T1000 (cell line): ENCODE measurements at places on chromosomes 2 and 18.

DNA sequence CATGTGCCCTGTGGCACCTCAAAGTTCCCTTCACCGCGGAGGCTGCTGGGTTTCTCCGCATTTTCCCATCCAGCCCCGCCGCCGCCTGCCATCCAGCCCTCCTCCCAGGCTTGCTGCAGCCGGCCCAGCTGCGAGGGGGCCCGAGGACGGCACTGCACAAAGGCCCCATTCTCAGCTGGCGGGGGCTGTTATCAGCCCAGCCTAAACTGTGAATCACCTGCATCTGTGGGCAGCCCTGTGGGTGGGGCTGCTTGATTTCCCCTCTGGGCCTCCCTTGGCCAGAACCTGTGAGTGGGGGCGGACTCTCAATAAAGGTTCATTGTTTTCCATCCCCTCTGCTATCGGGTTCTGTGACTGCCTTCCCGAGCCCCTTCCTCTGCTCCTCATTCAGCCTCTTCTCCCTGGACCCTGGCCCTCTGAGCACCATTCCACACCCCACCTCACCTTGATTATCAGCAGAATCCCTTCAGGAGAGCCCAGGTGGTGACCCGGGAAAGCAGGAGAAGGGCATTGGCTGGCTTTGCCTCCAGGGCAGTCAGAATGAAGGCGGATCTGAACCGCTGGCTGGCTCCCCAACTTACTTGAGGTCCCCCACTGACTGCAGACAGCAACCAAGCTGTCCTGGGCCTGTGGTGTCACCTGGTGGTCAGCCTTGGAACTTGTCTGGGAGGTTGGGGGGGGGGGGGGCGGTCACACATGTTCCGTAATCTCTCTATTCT is 204.5 kb downstream of the ZFP36L2 start:
- no peak for DNase-seq

DNA sequence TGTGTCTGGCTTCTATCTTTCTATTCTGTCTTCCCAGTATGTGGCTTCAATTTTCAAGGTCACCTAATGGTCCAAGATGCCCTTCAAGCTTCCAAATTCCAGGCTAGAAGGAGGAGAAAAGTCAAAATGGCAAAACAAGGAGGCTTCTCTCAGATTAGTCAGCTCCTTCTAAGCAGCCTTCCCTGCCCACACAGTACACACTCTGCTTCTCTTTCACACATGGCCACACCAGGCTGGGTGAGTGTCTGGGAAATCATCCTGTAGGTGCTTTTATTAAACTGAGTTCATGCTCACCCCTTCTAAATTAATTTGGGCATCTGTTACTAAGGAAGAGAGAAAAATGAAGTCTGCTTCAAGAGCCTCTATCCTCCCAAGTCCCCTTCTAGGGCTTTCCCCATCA is 277.2 kb upstream of the MGAT5 start:
- DNase-seq = no peak

DNA sequence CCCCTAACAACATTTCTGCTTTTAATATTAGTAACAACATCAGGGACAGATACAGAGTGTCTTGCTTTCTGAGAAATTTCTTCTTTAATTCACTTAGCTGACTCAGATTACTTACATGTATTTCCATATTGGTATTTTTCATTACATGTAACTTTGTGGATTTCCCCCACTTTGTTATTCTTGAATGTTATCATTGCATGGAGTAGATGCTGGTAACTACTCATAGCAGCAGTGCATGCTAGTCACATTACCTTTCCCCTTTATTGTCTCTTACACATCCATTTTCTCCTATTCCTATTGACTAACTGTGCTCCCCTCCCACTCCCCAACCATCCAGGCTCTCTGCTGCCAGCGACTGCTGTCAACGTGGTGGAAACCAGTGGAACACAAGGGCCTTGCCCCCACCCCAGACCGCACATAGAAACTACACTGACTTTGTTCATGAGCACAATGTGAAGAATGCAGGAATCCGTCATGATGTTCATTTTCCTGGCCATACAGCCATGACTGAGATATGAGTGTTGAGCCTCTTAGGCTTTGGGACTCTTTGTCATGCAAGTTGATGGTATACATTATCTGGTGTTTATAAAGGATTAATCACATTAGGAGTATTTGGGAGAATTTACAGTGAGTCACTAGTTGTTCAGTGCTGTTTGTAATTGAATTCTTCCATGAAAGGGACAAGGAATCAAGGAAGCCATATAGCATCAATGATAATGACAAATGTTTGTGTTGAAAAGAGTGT is 91.0 kb downstream of the EPB41L5 start:
- DNase-seq = peak; percentile 43

GRCh38 chr2:82675186-82675585 is 1783.9 kb downstream of the SUCLG1 start:
- DNase-seq = no peak

DNA sequence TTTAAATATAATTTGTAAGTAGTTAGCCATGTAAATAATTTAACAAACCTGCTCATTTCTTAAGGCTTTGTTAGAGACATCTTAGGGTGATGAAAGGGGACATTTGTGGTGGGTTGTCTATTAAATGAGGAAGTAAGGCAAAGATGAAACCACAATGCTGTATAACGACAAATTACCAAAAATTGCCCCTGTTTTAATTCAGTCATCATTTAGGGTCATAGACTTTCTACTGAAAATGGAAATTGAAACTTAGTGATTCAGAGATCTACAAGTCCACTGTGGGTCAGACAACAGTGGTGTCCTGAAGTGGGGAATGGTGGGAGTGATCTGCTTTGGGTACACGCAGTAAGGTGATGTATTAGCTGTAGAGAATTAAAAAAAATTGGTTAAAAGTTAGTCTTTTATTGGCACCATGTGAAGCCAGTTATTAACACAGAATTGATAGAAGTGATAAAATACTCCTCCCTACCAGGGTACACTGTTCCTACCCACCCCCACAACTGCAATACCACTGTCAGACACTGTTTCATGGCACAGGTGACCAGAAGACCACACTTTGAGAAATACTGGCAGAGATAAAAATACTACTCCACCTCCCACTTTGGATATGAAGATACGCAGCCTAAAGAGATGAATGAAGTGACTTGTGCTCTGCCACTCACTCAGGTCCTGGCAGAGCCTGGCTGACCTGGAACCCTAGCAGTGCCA is 13.4 kb downstream of the CERS6 start:
- DNase-seq = no peak

GRCh38 chr2:203823173-203823572 is 44.4 kb upstream of the CTLA4 start:
- DNase-seq = no peak

DNA sequence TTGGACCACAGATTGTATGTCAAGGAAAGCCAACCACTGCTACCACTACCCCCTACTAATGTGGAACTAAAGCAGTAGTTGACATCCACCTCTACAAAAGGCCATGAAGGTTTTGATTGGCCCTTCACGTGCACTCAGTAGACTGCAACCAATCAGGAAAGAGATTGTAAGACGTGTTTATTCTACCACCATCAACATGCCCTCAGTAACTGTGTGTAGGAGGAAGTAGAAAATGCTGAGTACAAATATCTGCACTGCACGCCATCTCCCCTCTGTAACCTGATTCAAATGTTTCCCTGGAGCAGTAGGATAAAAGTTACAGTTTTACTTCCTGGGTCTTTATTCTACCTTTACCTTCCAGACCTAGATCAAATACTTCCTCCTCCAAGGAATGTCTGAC is 2.9 kb upstream of the CASP10 start:
- no peak for DNase-seq

- DNase-seq = no peak
These were observed 162.0 kb downstream of the RTP5 start for GRCh38 chr2:242031481-242032019.

GRCh38 chr18:32712860-32713259 is 60.0 kb downstream of the KLHL14 start:
- no peak for DNase-seq

- no peak for DNase-seq
These were observed 97.3 kb downstream of the MMADHC start for GRCh38 chr2:149490296-149490695.

- no peak for DNase-seq
These were observed 89.1 kb downstream of the ETAA1 start for GRCh38 chr2:67486041-67486796.

DNA sequence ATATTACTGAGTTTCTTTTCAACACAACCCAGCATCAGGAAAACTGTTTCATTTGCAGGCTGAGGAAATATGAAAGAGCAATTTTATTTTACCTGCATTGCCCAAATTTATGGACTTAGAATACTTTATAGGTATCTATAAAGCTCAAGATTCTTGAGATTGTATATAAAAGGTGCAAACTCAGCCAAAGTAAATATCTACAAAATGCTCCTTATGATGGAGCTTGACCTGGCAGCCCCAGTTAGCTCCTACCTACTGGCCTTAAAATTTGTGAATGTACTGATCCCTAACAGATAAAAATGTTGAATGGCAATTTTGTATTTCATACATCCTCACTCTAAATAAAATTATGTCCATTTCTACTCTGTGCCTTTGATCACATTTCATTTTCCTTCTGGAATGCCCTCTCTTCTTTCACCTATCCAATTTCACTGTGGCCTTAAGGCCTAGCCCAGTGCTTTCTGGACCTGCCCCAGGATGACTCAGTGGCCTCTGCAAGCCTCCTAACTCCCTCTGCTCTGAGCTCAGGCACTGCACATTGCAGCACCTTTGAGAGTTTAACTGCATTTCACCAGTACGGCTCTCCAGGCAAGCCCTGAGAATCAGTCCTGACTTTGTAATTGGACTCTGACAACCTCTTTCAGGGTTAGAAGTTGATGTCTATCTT is 125.9 kb downstream of the ANTXR1 start:
- peak; percentile 35 for DNase-seq

DNA sequence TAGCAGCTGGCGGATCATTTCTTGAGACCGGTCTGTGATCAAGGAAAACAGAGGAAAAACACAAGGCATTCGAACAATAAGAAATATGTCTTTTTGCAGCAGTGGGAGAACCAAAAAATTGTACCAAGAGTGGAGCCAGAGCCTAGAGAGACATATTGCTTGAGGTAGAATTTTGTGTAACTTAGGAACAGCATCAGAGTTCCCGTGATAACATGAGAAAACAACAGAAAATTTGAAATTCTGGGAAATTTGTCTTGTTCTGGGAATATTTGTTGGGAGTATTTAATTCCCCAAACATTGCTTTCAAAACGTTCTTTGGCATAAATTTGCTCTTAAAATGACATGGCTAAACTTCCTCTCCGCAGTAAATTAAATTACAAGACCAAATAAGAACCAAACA is 267.5 kb downstream of the GPD2 start:
- no peak for DNase-seq

- DNase-seq = no peak
These were observed 45.8 kb downstream of the E2F6 start for GRCh38 chr2:11420190-11420589.

DNA sequence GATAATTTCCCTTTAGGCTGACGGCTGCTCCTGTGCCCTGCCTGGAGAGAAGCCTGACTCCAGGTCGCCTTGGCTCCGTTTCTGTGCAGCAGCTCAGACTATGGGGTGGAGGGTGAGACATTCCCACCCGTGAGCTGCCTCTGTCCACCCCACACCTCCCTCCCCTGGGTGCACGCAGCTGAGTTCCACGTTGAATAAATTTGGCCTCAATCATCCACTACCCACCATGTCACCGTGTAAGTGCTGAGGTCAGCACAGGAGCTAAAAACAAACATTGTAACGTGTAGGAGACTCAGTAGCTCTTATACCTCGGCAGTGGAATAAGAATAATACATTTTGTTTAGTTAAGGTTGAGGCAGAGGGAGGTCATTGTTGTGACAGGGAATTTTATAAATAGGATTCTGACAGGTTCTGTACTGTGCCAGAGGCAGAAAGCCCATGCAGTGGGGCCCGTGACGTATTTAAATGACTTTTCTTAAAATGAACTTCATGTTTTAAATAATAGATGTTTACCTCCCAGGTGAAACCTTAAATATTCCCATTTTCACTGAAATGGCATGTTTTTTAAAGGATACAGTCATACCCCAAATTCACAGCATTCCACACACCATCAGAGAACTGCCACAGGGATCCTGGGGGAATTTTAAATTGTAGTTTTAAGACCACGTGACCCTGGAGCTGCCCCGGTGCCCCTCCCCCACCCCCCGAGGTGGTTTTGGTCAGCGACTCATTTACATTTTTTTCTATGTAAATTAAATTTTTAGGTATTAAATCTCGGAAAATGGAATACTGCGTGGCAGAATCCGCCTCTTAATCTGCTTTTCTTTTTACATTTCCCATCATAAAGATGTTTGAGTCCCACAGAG is 50.2 kb downstream of the NFATC1 start:
- DNase-seq = no peak

GRCh38 chr2:64262071-64262470 is 117.9 kb upstream of the PELI1 start:
- DNase-seq = no peak

DNA sequence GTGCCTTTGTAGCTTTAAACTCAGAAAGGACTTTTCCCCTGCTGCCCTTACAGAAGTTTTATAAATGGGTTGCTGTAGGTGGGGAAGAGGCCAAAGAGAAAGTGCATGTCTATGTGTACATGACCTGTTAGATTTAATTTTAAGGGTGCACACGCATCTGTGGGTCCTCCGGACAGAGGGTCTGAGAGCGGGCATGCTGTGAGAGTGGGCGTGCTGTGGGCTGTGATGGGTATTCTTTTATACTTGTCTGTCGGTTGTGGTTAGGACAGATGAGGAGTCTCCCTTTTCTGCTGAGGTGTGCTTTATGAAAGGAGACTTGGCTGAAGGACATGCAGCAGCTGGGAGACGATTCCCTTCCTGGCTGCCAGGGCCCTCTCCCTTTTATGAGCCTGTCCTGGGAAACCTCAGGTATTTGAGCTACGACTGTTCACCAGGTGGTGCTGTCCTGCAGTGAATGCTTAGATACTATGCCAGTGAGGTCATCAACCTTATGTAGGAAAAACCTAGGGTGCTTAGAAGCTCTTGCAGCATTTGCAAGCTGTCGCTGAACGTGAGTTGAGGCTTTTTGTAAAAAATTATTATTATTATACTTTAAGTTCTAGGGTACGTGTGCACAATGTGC is 67.5 kb downstream of the TANC1 start:
- no peak for DNase-seq

GRCh38 chr2:120109186-120110061 is 96.5 kb downstream of the EPB41L5 start:
- DNase-seq = no peak

GRCh38 chr2:86330001-86330400 is 7.4 kb downstream of the REEP1 start:
- DNase-seq = no peak

GRCh38 chr2:65880436-65880835 is 448.0 kb upstream of the SPRED2 start:
- no peak for DNase-seq

GRCh38 chr2:126882181-126882580 is 16.5 kb upstream of the TEX51 start:
- DNase-seq = no peak

GRCh38 chr2:220433131-220433530 is 805.7 kb downstream of the SLC4A3 start:
- DNase-seq = no peak

GRCh38 chr2:2230433-2230817 is 100.7 kb downstream of the MYT1L start:
- DNase-seq = no peak

DNA sequence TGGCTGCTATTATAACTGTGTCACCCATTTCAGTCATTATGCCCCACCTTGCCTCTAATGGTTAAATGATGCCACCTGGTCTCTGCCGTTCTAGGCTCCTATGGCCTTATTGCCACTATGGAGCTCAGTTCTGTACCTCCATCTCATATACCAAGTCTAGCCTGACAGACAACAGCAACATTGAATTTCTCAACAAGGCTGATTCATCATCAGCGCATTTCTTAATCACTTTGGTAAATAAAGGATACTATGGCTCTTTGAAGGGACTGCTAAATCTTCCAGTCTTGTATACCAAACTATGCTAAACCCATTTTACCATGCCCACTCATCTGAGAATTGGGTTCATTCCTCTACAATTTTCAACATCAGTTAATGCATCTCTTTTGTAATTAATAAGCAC is 784.5 kb upstream of the CELF4 start:
- DNase-seq = no peak
